ENCODE measurements at places on chromosomes 7 and 10.

GRCh38 chr10:121497513-121498470 lies 100.5 kb downstream of the FGFR2 start:
- no peak for DNase-seq

DNA sequence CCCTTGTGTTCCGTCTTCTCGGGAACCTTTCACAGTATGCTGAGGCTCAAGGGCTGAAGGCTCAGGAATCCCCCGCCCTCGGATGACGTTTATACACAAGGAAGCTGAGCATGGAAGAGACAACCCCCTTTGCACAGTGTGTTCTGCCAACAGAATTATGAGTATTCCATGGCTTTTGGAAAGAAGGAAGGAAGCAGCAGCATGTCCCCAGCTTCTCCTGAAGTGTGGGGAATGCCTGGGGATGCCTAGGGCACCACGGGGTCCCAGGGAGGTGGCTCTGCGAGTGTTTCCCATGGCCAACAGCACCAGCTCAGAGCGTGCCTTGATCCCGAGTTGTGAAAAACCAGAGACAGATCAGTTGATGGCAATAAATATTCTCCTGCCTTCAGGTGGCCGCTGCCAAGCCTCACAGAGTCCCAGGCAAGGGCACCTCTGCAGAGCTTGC lies 88.8 kb upstream of the DDC start:
- no peak for DNase-seq

- DNase-seq: no peak
Measured at GRCh38 chr10:88116481-88116880, 253.1 kb downstream of the PTEN start.

GRCh38 chr7:100475549-100475948 lies 3.5 kb downstream of the TSC22D4 start:
- no peak for DNase-seq

GRCh38 chr7:128940494-128941322 lies 3.0 kb downstream of the IRF5 start:
- DNase-seq: no peak

- no peak for DNase-seq
Measured at GRCh38 chr7:13047061-13047460, 359.6 kb downstream of the ARL4A start.

DNA sequence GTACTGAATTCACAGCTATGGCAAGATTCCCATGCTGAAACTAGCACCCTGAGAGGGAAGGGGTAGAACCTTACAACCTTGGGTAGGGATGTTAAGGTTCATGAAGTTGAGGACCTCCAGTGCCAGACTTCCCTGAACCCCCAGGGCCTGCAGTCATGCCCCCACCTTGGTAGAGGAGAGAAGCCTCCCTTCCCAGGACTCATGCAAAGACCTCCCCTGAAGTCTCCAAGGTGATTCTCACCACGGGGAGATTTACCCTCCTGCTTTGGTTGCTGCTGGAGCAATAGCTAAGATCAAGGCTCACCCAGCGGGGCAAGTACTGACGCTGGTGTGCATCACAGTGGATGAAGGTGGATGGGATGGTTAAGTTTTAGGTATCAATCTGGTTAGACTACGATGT lies 49.1 kb upstream of the PFKP start:
- DNase-seq: no peak

GRCh38 chr10:71525721-71526120 lies 129.0 kb downstream of the CDH23 start:
- DNase-seq: no peak

DNA sequence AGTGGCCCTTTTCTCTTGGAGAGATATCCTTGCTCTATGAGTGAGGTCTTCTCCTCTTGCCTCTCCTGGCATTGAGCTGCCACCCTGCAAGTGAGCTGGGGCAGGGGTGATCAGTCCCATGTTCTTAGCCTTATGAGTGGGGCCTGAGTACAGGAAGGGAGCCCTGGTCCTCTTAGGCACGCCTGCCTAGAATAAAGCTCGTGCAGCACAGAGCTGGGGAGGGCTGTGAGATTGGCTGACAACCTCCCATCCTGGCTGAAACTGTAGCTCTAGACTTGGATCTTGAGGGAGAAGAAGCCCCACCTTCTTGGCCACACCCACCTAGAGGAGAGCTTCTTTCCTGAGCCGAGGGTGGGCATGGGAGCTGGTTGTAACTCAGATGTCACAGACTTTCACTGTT lies 305.0 kb upstream of the ZNF32 start:
- no peak for DNase-seq

- DNase-seq: no peak
Measured at GRCh38 chr7:144628176-144628575, 207.7 kb downstream of the TPK1 start.

DNA sequence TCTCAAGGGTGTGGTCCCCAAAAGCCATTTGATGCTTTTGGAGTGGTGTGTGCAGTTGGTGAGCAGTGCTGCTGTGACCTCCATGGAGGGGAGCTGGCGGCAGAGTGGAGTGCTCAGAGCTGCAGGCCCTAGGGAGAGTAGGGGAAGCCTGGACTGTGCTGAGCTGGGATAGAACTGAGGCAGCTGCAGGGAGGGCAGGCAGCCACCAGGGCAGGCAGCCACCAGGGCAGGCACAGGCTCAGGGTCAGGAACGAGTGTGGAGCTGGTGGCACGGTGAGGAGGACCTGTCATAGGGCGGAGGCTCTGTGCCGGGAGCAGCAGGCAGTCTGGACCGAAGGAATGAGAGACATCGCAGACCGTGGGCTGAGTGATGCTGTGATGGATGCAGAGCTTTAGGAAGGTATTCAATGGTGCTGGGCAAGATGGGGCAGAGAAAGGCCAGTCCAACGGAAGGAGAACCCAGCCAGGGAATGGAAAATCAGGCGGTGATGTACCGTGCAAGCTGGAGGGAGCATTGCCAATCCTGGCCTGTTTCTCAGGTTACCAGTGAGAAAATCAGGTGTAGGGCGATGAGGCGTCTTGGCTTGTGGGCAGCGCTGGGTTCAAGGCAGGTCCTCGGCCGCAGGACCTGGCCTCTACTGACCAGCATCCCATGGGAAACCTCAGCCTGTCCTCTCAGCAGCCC lies 152.6 kb downstream of the CAMK1D start:
- no peak for DNase-seq

GRCh38 chr7:123352973-123353372 lies 153.2 kb upstream of the SLC13A1 start:
- no peak for DNase-seq

DNA sequence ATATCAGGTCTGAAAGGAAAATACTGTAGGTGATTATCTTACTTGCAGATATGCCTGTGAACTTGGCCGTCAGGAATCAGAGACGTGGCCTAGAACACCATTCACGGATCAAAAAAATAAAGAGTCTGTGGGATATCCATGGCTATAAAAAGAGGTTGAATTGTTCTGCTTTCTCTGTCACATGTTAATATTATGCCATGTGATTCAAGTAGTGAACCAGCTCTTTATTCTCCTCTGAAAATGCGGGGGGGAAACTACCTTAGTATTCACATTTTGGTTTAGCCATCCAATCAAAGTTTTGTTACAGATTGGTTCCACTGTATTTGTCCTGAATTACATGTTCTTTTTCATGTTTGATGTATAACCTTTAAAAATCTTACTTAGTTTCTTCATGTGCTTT lies 120.5 kb downstream of the CCNY start:
- no peak for DNase-seq

- no peak for DNase-seq
Measured at GRCh38 chr7:88009651-88010050, 75.6 kb downstream of the ADAM22 start.

- DNase-seq: no peak
Measured at GRCh38 chr7:28878481-28878880, 79.6 kb downstream of the TRIL start.

DNA sequence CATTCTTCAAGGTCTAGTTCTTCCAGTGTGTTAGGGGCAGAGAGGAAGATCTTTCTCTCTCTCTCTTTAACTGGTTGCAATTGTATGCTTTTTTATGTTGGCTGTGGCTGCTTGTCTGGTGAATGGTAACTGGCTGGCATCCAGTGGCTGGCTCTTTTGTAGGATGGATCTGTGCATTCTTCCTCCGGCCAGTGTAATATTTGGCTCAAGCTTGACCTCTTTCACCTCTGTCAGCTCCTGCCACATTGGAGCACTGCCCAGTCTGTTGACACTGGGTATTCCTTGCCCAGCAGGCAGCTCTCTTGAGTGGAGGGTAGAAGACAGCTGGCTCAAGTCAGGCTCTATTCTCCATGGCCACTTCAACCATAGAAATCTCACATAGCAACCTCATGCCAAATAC lies 528.3 kb downstream of the PHTF2 start:
- no peak for DNase-seq

DNA sequence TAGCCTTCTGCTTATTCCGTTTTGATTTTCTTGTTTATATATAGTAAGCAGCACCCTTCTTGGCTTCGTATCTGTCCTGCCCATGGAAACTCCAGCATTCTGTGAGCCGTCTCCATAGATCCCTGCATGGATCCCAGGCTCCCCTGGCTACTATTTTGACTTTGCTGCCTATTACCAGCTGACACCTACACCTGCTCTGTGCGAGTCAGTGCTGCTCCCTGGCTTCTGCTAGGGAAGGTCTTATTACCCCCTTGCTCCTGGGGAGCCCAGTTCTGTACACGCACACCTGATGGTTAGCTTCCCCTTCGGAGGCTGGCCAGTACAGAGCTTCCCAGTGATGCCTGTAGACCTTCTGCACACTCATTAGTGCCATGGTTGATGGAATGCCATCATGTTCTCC lies 35.4 kb downstream of the NACAD start:
- DNase-seq: no peak

- no peak for DNase-seq
Measured at GRCh38 chr7:27863880-27864279, 123.9 kb downstream of the TAX1BP1 start.

- no peak for DNase-seq
Measured at GRCh38 chr10:13593535-13593934, 6.8 kb downstream of the PRPF18 start.

DNA sequence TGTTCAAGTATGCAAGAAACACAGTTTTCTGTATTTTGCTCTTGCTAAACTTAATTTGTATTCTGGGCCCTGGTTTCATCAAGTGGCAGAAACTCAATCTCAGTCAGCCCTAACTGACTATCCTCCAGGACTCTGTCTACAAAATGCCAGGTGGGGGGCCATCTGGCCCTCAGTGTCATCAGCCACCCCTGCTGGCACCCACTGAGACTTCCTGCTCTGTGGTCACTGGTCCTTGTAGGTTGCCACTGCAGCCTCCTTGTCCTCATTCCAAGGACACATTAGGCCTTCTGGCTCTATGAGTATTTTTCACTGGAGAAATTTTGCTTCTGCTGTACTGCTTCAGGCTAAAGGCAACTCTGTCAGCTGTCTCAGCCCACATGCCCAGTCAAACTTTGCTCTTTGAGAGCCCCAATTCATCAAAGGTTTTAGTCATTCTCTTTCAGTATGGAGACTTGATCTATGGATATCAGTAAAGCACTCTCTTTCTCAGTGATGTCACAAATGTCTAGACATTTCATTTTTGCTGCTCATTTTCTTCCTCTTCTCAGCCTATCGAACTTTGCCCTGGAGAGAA lies 163.6 kb downstream of the KCND2 start:
- DNase-seq: no peak

DNA sequence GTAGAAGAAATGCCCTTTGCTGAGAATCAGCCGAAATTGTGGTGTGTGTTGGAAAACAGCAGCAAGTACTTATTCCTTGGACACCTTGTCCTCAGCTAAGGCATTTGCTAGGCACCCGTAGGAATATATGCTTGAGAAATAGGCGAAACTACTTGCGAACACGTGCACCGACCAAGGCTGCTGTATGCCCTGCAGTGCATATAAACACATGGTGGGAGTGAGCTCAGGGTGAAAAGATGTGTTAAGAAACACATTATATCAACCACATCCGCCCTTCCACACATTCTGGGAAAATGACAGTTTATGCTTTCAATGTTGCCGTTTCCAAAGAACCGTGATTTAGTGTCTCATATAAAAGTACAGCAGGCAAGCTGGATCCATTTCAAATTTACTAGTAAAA lies 199.2 kb downstream of the JCAD start:
- DNase-seq: no peak

GRCh38 chr7:141484907-141485306 lies 66.3 kb upstream of the AGK start:
- no peak for DNase-seq

DNA sequence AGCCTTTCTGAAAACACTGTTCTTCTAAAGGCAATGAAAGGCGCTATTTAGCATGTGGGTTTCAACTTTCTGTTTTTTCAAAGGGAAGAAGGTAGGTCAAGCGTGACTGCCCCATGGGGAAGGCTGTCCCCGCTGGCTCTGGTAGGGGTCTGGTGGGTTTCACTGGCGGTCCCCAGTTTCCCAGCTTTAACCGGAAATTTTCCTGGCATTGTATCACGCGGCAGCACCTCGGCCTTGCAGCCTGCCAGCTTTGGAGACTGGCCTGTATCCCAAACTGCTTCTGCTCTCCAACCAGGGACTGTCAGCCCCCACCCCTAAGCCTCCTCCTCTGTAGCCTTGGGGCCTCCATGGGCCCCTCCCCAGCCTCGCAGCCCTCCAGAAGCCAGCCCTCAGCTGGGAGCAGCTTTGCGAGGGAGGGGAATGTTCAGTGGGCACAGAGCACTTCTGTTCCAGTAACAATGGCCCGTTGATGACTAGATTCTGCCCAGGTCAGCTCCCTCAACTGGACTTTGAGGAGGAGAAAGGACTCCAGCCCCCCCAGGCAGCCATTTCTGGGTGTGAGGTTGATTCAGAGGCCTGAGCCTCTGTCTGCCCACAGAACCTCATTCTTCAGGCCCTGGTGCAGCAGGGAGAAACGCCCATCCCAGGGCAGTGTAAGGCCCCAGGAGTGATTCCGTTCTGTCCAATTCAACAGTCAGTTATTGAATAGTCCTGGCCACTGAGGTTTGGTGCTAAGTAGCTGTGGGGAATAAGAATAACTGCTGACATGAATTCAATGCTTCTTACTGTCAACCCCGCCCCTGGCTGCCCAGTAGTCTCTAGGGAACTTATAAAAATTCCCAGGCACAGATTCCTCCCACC lies 17.1 kb downstream of the CHST3 start:
- no peak for DNase-seq

Measured in stimulated activated CD4-positive, alpha-beta T cell treated with anti-CD3 and anti-CD28 coated beads, Interleukin-1b, Interleukin-23, amount 100 ng/mL, for 1 hour (primary cell).